Stimulated activated memory B cell treated with anti-CD40 and anti-IgM and Interleukin-4, amounts not matched to agents 10 μg/mL and 1 μg/mL and 100 μg/mL, for 72 hours (primary cell): ENCODE measurements at places on chromosomes 1 and 21.

DNA sequence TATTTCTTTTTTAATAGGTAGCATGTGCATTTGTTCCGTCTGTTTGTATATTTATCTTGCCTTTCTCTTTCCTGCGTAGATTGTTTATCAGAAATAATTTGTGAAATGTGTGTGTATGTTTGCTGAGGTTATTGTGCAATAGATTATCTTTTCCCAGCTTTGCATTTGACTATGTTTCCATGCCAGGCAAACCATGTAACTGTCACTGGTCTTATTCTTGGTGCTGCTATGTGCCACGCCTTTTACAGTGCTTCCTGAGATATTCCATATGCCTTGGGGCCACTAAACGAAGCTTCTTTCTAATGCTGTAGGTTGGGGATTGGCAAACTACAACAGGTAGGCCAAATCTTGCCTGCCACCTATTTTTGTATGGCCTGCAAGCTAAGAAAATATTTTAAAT is 598.8 kb downstream of the PLPP3 start:
- ATAC-seq, result no peak

DNA sequence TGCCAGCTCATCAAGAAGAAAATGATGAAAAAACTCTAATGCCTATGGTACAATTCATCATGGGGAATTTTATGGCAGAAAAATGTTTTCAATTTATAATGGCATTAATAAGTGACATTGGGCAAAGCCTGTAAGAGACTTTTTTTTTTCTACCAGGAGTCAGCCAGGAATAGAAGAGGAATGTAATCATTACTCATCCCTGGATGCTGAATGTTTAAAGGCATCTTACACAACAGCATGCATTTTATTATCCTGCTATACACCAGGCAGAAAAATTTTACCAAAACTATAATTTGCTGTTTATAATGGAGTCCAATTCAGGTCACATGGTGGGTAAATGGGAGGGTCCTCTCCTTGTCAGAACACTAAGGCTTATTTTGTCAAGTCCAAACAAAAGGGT is 189.9 kb upstream of the BEND5 start:
- no peak for ATAC-seq

DNA sequence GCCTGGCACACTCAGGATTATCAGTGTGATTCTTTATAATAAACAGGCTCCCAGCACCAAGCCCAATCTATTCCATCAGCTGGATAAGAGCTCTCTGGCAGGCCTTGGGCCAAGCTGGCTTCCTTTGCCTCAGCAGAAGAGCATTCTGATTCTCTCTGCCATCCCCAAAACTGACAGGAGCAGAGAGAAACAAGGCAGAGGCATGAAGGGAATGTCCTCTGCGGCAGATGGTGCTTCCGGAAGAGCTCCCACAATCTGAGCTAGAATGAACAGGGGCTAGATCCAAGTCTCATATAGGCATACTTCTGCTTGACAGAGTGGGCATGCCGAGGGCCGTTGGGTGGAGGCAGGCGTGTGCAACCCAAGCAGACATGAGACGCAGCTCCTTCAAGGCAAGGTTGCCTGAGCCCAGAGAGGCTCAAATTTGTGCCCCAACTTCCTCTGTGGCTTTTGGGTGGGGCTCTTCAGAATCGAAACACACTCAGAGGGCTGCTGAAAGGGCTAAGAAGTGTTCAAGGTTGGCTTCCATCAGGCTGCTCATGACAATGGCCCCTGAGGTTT is 4.0 kb downstream of the CAPN2 start:
- ATAC-seq, result peak; percentile 78

DNA sequence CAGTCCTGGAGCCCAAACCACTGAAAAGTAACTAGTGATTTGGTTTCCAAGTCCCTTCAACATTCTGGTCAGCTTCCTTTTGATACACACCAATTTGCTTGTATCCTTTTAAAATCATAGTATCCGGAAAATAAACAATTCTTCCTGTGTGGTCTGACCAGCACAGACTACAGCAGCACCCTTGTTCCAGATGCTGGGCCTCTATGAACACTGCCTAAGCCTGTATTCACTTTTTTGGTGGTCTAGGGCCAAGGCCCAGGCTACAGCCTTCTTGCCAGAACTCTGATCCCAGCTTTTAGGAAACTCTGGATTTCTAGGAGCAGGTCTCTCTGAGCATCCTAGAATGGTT is 801 bp upstream of the DDAH1 start:
- no peak for ATAC-seq

DNA sequence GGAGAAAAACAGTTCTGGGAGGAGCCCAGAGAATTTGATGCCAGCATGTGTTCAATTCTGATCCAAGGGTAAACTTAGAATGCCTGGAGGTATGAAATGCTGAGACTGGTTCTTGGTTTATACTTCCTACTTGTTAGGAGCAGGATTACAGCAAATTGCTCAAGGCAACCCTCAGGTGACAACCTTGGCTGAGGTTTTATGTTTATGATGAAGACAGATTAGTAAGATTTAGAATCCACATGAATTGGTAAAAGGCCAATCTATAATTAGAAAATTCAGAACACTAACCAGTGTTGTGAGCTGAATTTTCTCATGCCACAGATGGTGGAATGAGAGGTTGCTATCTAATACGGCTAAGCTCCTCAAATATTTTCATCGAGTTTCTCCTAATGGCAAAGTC is 235.3 kb upstream of the NRIP1 start:
- ATAC-seq, result no peak

GRCh38 chr1:69492286-69492685 is 75.4 kb upstream of the LRRC7 start:
- no peak for ATAC-seq

DNA sequence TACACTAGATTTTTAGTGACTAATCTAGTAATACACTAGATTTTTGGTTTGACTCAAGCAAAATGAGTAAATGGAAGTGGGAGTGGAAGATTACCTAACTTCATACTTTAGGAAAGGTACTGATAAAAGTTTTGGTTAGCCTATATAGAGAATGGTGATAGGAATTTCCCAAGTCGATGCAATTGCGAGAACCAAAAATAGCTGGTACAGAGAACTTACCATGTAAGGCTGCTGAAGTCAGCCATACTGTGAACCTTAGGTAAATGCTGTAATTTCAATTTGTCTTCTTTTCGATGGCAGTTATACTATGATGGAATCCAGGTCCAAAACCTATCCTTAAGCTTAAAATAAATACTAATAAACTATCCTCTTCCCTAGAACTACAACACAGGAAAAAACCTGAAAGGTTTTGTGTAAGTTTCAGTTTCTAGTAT is 4.6 kb downstream of the PNRC2 start:
- ATAC-seq, result no peak

- ATAC-seq, result no peak
Measured at GRCh38 chr1:42734201-42735035, 5.6 kb downstream of the CLDN19 start.

GRCh38 chr1:11059155-11059967 is 457 bp downstream of the SRM start:
- ATAC-seq, result peak; percentile 10

DNA sequence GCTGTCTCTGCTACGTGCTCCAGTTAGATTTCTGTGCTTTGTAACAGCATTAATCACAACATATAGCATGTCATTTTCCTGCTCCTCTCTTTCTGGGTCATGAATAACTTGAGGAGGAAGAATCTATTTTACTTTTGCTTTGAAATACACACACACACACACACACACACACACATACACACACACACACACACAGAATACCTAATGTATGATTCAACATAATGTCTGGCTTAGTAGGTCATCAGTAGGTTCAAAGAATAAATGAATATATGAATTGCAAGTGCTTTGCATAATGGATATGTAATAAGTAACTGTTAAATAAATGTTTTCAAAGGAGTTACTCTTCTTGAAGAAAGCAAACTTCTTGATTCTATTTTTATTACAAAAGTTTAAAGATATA is 249.0 kb downstream of the PDE4B start:
- ATAC-seq, result no peak

DNA sequence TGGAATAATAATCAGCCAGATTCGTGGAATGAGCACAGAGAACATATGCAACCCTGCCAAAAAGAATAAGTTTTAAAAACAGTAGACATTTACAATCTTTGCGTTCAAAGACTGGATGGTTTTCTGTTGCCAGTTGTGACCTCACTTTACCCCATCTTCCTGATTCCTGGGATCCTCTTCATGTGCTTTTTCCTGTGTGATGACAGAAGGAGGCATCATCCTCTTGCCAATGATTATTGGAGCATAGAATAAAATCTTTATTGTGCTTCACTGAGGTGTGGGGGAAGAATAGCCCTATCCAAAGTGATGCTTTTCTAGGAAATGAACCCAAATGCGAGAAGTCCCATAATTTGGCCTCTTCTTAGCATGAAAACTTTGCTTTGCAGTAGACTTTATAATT is 15.0 kb upstream of the BARHL2 start:
- no peak for ATAC-seq

GRCh38 chr1:192903142-192903541 is 94.3 kb downstream of the RGS2 start:
- no peak for ATAC-seq

DNA sequence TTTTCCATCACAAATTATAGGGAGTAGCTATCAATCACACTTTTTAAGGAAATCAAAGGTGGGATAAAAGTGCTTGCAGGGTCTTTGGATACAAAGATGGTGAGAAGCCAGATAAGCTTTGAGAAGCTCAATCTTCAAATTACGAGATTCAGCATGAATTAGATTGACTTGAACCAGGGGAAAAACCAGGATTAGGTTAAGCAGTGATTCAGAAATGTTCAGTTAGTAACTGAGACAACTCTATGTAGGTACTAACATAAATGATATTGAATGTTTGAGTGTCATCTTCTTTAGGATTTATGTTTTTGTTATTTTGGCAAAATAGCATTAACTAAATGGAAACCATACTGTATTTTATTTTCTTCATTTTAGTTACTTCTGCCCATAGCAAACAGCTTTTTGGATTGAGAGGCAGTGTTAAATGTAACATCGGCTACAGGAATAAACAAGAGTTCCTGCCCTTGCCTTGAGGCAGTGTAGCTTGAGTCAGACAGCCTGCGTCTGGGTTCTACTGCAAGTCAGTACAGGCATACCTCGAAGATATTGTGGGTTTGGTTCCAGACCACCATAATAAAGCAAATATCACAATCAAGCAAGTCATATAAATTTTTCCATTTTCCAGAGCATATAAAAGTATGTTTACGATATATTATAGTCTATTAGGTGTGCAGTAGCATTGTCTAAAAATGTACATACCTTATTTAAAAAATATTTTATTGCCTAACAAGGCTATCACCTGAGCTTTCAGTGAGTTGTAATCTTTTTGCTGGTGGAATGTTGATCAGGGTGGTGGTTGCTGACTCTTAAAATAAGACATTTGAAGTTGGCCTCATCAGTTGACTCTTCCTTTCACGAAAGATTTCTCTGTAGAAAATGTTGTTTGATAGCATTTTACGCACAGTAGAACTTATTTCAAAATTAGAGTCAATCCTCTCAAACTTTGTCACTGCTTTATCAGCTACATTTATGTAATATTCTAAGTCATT is 36.9 kb upstream of the BACH1 start:
- no peak for ATAC-seq

- ATAC-seq, result peak; percentile 57
Measured at GRCh38 chr1:229714964-229715603, 89.0 kb downstream of the URB2 start.

DNA sequence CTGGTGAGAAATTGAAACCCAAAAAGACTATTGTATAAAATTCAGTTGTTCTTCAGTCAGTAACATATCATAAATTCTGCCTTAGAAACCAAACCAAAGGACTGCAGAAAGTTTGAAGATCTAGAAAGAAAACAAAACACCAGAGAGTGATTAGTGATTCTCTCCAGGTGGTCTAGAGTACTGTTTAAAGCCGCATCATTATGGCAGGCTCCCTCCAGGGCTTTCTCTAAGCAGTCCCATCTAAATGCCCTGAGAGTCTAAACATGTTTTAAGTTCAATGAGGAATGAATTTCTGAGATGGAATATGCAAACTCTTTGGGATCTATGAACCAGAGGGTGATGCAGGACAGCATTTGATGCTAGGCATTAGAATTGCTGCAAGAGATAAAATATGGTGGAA is 100.9 kb upstream of the ST6GALNAC5 start:
- ATAC-seq, result no peak

DNA sequence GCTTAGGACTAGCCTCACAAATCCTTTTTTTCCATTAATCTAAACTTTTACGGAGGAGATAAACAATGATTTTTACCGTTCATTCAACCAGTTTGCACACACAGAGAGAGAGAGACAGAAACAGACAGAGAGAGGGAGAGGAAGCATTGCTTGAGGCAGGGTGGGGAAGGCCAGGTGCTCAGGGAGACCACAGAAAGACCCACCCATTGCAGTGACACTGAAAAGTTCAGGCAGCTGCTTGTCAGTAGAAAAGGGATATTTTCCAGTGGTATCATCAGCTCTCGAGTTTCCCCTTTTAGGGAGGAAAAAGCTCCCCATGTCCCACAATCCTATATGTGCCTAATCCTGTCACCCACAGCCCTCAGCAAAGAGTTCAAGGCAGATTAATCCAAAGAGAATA is 27.2 kb downstream of the TCP10L start:
- ATAC-seq, result no peak

DNA sequence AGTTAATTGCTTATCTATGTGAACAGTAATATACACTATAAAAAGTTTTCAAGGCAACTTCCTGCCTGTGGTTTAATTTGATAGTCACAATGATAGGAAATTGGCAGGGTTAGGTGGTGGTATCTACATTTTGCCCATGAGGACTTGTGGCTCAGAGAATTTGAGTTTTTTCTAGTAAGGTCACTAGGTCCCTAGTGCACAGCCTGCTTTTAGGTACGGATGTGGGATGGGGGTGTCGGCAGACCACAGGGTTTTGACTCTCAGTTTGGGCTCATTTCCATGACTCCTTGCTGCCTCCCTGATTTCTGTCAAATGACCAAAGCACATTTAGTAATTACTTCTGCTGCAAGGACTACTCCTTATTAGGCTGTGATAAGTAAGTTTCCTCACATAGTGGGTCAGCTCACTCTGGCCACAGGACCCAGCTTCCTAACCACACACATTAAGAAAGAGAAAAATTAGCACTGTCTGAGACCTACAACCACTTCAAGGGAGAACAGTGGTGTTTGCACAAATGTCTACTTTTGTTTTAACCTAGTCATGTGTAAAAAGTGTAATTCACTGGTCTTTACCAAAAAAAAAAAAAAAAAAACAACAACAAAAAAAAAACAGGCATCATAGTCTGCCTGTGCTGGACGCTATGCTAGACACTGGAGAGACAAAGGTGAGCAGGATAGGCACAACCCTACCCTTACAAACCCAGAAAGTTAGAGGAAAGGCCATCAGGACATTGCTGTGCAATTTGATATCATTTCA is 43.7 kb downstream of the MRPL39 start:
- ATAC-seq, result peak; percentile 42

DNA sequence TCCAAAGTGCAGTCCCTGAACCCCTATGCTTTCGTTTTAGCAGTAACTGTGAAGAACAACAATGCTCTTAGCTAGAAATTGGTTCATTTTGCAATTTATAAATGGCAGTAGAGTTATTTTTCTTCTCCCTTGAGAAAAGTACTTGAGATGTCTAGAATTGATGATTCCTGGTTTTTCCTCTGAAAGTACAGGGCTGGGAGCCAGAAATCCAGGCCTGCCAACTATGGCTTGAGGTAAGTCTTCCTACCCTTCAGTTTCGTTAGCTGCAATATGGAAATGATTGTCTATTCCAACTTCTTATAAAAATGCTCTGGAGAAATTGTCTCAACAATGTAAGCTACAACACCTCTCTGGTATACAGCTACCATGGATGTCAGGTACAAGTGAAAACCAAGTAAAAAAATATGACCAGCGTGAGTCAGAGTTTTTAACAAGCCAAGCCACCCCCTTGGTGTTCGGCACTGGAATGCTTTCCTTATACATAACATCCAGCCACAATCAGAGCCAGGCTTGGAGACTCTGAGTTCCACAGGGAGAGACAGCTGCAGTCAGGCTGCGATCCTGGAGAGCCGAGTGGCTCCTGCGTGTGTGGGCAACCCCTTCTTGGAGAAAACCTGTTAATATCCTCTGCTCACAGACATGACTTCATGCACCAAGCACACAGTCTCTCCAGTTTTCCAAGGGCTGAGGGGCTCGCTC is 22.0 kb downstream of the TSPAN2 start:
- no peak for ATAC-seq
